ENCODE measurements at places on chromosomes 16 and 17. TPM values are rescaled to one million over a fixed set of nuclear protein-coding genes. Genes with fewer than 3 reads are reported as not detected.

Gene C17orf100
- 0.32 TPM for total RNA-seq

Gene MYH1
- total RNA-seq, result not detected

Gene KRT40
- not detected for total RNA-seq

Gene CD7
- total RNA-seq, result not detected

Gene GCGR
- total RNA-seq, result not detected

Gene RSPRY1
- 31.4 TPM for total RNA-seq

Gene ABCA8
- 78.8 TPM for total RNA-seq

Gene SLC25A39
- total RNA-seq, result 48.9 TPM

Gene PIRT
- total RNA-seq, result not detected

Gene BCAR1
- 18.5 TPM for total RNA-seq

Gene ITGB4
- under 0.01 TPM for total RNA-seq

Gene TBC1D3K
- not detected for total RNA-seq

Gene TBC1D3E
- total RNA-seq, result not detected

Gene SYT17
- 0.47 TPM for total RNA-seq

Gene NAGS
- total RNA-seq, result 2.2 TPM

Gene TP53TG3C
- not detected for total RNA-seq

Data from bronchial smooth muscle cell (primary cell).